ENCODE measurements at places on chromosomes 2 and 18.

GRCh38 chr18:31176531-31176930 is 13.9 kb upstream of the DSC1 start:
- no peak for DNase-seq

DNA sequence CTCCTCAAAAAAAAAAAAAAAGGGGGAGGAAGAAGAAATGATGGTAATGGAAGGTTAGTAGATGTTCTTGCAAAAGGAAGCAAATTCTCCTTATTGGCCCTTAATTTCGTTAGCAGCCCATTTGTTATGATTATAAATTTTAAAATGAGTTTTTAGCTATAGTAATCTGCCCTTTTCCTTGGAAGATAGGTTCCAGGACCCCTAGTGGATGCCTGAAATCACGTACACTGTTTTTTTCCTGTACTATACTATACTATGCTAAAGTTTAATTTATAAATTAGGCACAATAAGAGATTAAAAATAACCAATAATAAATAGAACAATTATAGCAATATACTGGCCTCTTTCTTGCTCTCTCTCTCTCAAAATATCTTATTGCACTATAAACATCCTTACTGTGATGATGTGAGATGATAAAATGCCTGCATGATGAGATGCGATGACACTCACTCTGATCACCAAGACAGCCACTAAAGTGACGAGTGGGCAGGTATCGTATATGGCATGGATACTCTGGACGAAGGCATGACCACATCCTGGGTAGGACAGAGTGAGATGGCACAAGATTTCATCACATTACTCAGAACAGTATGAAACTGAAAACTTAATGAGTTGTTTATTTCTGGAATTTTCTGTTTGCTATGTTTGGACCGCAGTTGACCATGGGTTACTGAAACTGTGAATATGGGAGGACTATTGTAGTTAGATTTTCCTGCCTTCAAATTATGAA is 87.2 kb downstream of the KCTD18 start:
- no peak for DNase-seq

GRCh38 chr2:238891457-238892203 is 43.7 kb downstream of the TWIST2 start:
- DNase-seq: no peak

GRCh38 chr2:47075361-47076125 is 79.6 kb downstream of the STPG4 start:
- DNase-seq: no peak

- DNase-seq: no peak
These were observed 76.1 kb downstream of the SMIM21 start for GRCh38 chr18:75351409-75351808.

GRCh38 chr2:199627417-199627816 is 169.7 kb upstream of the SATB2 start:
- DNase-seq: no peak

- DNase-seq: no peak
These were observed 33.1 kb upstream of the NPC1 start for GRCh38 chr18:23619388-23619881.

- no peak for DNase-seq
These were observed 66.7 kb upstream of the SH3BP4 start for GRCh38 chr2:234885118-234885517.

GRCh38 chr18:74795751-74796150 is 198.1 kb downstream of the ZNF407 start:
- no peak for DNase-seq

- no peak for DNase-seq
These were observed 53.8 kb downstream of the KCNG2 start for GRCh38 chr18:79851489-79851888.

GRCh38 chr2:25362434-25363145 is 20.9 kb upstream of the DNMT3A start:
- DNase-seq: no peak

- no peak for DNase-seq
These were observed 335.6 kb upstream of the ID2 start for GRCh38 chr2:8346208-8346607.

GRCh38 chr2:170929686-170930050 is 615 bp downstream of the GORASP2 start:
- DNase-seq: peak; percentile 30

- DNase-seq: no peak
These were observed 221.6 kb downstream of the VAPA start for GRCh38 chr18:10135302-10135926.

GRCh38 chr2:240877460-240878340 is 9.1 kb downstream of the AGXT start:
- no peak for DNase-seq

DNA sequence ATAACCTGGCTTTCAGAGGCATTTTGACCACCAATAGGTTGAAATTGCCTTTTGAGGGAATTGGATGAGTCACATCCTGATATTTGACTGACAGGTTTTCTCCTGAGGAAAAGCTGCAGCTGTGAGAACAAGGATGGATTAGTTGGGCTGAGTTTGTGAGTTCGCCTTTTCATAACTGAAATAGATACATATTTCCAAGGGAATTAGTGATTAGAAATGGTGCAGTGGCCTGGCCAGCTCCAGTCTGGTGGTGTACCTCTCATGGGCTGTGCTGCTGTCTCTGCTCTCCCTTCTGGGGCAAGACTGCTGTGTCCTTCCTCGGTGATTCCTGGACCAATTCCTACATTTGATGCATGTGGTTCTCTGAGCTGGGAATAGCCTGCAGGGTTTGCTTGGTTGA is 341.3 kb downstream of the TSN start:
- no peak for DNase-seq

All from anterior cingulate cortex (tissue), 58 donors.